ENCODE measurements at places on chromosomes 7 and 10.

GRCh38 chr7:118304100-118304499 lies 79.6 kb downstream of the ANKRD7 start:
- DNase-seq = no peak

DNA sequence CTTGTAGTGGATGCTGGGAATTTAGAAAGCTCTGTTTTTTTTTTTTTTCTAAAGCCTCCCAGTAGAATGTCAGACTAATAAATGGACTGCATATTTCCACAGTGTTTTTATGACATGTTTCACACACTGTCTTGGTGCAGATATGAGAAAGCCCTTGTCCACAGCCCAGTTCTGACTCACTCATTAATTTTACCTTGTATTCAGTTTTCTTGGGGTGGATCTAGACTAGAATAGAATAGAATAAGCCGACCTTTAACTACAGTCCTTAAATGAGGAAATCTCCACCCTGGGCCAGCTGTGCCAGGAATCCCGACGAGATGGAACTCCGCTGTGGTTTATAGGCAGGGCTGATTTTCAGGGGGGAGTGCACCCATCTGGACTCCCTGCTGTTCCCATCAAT lies 274.7 kb downstream of the NRG3 start:
- no peak for DNase-seq

DNA sequence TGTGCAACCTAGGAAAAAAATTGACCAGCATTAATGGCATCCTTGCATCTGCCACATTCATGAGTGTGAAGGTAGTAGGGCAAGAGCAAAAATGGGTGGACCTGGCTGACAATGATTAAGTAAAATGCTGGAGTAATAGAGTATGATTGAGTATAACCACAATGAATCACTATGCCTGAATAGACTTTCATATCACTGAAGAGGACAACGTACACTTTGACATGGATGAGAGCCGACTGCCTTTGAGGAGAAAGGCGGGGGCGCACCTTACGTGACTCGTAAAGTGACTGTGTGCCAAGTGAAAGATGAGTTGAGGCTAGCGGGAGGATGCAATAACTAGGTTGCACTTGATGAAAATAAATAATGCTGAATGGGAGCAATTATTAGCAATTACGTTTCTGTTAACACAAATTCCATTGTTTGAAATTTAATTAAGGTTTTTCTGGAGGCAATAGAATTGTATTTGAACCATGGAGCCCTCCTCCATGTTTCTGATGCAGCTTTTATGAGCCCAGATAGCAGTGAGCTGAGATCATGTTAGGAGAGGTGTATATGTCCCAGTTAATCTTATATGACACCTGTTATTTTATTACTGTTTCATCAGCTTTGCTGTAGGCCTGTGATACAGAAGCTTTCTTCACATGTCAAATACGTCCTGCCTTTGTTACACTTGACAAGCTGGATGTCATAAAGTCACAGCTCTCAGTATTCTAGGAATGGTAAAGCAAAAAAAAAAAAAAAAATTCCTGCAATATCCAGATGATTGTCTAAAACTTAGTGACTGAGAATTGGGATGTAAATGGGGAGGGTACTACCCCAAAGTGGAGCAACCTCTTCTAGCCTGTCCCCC lies 596.5 kb downstream of the NXPH1 start:
- DNase-seq = no peak

GRCh38 chr10:124742413-124743190 lies 1.6 kb downstream of the FAM53B start:
- no peak for DNase-seq

- no peak for DNase-seq
These were observed 211.4 kb upstream of the KLF14 start for GRCh38 chr7:130945411-130945811.

GRCh38 chr10:114519756-114520293 lies 115.5 kb upstream of the AFAP1L2 start:
- DNase-seq = no peak

- DNase-seq = no peak
These were observed 9.0 kb upstream of the ARMS2 start for GRCh38 chr10:122445469-122445868.

GRCh38 chr10:123502983-123503382 lies 163.2 kb upstream of the GPR26 start:
- DNase-seq = no peak

- DNase-seq = no peak
These were observed 92.1 kb upstream of the FAM133B start for GRCh38 chr7:92682330-92682729.

DNA sequence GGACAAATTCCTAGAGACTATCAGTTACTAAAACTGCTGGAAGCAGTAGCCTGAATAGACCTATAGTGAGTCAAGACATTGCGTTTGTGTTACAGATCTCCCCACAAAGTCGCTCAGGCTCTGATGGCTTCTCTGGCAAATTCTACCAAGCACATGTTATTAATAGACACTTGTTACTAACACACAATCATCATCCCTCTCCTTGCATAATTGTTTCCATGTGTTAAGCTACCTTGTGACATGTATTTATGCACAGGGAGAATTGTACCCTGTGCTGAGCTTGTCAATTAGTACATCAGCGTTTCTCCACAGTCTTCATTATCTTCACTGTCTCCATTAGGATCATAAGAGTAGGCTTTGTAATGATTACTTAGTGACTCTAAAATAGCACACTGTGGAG lies 31.2 kb downstream of the DYNC2I1 start:
- DNase-seq = no peak

GRCh38 chr10:131679926-131680325 lies 220.9 kb upstream of the PPP2R2D start:
- no peak for DNase-seq

- DNase-seq = no peak
These were observed 113.1 kb downstream of the TCERG1L start for GRCh38 chr10:131198401-131198800.

- no peak for DNase-seq
These were observed 455.7 kb upstream of the PFKP start for GRCh38 chr10:2611603-2612002.

DNA sequence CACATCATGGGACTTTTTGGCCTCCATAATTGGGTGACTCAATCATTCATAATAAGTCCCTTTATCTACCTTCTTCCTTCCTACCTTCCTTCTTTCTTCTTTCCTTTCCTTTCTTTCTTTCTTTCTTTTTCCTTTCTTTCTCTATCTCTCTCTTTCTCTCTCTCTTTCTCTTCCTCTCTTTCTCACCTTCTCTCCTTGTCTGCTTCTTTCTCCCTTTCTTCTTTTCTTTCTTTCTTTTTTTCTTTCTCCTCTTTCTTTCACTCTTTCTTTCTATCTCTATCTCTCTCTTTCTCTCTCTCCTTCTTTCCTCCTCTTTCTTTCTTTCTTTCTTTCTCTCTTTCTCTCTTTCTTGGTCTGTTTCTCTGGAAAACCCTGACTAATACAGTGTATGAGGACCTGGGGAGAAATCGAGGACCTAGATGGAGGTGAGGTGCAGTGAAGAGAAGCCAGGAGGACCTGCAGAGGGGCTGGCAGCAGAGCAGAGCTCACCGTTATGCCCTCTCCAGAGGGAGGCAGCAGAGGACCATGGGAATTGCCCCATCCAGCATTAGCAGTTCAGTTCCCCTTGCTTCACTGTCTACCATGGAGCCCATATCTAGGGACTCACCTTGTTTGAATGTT lies 52.7 kb upstream of the BTRC start:
- no peak for DNase-seq

- no peak for DNase-seq
These were observed 280.8 kb upstream of the CDC14C start for GRCh38 chr7:48643431-48644013.

- DNase-seq = no peak
These were observed 110.1 kb downstream of the WDR37 start for GRCh38 chr10:1166101-1166827.

- DNase-seq = no peak
These were observed 29.5 kb upstream of the HSPB1 start for GRCh38 chr7:76272851-76273497.

DNA sequence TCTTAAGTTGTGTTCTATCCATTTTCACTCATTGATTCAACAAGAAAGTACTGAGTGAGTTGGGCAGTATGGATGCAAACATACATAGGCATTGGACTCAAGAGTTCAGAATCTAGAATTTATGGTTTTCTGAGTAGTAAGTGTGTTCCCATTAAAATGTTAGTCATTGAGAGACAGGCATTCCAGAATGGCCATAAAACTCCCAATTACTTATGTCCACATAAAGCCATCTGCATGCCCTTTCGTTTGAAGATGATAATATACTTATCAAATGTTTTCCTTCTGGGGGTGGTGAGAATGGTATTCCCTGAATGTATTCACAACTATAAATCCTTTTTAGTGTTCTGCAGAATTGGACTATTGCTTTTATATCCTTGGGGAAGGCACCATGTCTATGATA lies 131.6 kb downstream of the CD36 start:
- no peak for DNase-seq

GRCh38 chr7:27615420-27616185 lies 47.1 kb downstream of the HIBADH start:
- DNase-seq = no peak

GRCh38 chr10:58644311-58644710 lies 131.6 kb downstream of the BICC1 start:
- DNase-seq = no peak

GRCh38 chr7:638256-639011 lies 88.1 kb upstream of the DNAAF5 start:
- no peak for DNase-seq

DNA sequence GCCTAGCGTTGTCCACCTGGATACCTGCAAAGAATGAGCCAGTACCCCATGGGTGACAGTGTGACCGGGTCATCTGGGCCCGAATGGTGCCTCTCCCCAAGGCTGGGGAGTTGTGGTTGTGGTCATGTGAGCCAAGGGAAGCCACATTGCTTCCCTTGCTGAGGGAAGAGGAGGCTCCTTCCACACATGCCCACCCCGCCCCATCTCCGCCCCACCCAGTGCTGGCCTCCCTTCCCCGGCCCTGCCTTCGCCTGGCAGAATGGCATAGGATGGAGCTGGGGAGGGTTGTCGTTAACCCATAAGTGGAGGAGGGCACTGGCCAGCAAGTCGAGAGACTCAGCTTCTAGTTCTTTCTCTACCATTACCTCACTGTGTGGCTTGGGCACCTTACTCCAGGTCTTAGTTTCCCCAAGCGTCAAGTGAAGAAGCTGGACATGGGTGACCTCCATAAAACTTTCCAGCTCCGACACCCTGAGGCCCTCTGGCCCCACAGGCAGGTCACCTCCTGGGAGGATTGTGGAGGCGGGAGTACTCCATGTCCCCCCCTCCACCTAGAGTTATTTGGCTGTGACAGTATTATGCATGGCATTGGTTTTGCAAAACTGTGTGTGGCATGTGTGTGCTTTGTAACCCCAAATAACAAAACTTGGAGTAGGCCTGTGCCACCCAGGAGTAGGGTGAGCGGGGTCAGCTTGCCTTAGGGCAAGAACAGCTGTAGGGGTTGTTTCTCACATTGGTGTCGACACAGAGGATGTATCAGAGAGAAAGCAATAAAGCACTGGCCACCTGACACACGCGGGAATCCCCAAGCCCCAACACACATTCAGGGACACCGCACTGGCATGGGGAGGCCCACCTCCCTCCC lies 90.5 kb upstream of the MACROH2A2 start:
- DNase-seq = no peak

DNA sequence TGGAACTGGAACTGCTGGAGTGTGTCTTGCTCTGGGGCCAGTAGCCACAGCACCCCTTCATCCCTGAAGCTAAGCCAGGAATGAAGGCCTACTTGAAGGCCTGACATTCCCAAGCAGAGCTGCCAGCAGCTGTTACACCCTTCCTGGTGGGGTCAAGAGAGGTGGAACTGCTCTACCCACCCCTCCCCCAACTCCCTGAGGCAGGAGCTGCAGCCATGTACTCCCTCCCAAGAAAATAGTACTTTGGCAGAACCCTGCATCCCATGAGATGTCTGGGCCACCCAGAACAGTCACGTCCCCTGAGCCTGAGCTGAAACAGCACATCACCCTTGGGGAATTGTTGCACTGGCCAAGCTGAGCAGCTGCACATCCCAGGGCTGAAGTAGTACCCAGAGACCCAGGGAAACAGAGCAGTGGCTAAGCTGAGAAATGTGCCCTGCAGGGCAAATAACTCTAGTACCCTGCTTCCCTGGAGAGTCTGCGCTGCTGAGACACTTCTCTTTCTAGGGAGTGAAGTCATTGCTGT lies 63.4 kb upstream of the PLA2G12B start:
- no peak for DNase-seq
